ENCODE measurements at places on chromosomes 11 and 22.

GRCh38 chr11:110463153-110463552 lies 33.4 kb downstream of the FDX1 start:
- peak; percentile 18 for DNase-seq

GRCh38 chr11:10076458-10077141 lies 217.4 kb downstream of the SBF2 start:
- no peak for DNase-seq

- no peak for DNase-seq
These were observed 4.2 kb downstream of the FAR1 start for GRCh38 chr11:13672576-13673210.

- DNase-seq = no peak
These were observed 6.5 kb upstream of the PCF11 start for GRCh38 chr11:83150450-83150849.

DNA sequence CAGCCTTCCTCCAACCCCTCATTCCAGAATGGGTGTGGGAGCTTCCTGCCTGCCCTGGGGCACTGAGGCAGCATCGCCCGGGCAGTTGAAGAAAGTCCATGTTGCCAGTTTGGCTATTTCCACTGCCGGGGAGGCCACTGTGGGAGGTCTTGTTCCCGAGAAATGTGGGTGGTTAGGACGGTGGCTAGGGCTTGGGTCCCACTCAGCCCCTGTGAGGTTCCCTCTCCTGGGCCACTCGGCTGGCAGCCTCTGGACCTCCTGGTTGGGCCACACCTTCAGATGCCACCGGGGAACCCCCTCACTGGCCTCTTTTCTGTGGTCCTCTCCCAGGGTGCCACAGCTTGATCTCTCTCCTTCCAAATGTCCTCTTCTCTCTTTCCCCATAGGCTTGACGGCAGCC lies 5.1 kb upstream of the PPP6R3 start:
- no peak for DNase-seq

- no peak for DNase-seq
These were observed 18.3 kb upstream of the CCDC179 start for GRCh38 chr11:22878604-22879003.

GRCh38 chr11:93727985-93728791 lies 13.1 kb downstream of the TAF1D start:
- no peak for DNase-seq

GRCh38 chr11:111921541-111922230 lies 3.0 kb downstream of the C11orf52 start:
- no peak for DNase-seq

- DNase-seq = no peak
These were observed 13.1 kb upstream of the MS4A10 start for GRCh38 chr11:60771879-60772525.

GRCh38 chr11:32033067-32033466 lies 57.8 kb upstream of the RCN1 start:
- no peak for DNase-seq

DNA sequence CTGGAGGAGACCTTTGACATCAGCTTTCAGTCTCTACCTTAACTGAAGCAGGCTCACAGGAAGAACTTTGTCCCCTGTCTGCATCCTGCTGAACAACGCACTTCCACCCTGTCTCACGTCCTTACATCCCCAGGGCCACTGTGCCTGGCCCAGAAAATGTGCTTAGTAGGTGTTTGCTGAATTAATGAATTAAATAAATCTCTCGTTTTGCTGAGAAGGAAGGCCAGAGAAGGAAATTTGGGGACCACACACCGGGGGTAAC lies 54.3 kb upstream of the CREB3L1 start:
- DNase-seq = no peak

- DNase-seq = no peak
These were observed 166.3 kb upstream of the ARHGAP20 start for GRCh38 chr11:110878513-110878912.

DNA sequence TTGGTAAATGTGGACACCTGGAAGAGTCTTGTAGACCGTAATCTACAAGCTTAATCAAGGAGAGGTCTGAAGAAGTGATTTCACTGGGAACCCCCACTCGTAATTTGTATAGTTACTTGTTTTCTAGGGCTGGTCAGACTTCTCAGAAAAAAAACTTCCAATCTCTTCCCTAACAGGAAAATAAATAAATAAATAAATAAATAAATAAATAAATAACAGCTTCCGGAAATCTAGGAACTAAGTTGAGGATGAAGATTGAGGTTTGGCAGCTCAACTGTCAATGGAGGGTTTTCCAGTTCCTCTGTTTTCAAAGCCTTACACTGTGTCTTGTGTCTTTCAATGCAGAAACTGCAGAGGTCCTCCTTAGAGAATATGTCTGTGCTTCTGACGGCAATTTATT lies 17.7 kb upstream of the TYR start:
- DNase-seq = no peak

DNA sequence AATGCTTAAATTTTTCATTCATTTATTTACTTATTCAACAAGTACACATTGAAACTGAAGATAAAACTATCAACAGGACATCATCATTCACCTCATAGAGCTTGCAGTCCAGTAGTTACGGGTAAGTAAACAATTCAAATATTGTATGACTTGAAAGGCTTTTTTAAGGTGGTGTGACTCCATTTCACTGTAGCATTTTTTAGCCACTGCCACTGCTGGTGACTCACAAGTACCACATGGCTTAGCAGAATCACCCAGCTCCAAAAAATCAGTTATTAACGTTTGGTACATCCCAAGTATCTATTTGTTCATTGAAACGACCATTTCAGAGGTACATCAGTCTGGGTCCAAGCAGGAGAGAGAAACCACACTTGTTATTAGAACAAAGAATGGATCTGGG lies 427.9 kb upstream of the DDI1 start:
- DNase-seq = no peak

DNA sequence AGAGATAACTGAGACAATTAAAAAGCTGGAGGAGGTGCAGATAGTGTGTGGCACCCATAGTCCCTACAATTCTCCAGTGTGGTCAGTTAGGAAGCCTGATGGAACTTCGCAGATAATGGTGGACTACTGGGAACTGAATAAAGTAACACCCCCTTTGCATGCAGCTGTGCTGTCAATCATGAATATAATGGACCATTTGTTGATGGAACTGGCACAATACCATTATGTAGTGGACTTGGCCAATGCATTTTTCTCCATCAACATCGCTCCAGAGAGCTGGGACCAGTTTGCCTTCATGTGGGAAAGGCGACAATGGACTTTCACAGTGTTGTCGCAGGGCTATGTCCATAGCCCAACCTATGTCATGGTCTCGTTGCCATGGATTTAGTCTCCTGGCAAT lies 324.2 kb downstream of the TMEM135 start:
- DNase-seq = no peak

DNA sequence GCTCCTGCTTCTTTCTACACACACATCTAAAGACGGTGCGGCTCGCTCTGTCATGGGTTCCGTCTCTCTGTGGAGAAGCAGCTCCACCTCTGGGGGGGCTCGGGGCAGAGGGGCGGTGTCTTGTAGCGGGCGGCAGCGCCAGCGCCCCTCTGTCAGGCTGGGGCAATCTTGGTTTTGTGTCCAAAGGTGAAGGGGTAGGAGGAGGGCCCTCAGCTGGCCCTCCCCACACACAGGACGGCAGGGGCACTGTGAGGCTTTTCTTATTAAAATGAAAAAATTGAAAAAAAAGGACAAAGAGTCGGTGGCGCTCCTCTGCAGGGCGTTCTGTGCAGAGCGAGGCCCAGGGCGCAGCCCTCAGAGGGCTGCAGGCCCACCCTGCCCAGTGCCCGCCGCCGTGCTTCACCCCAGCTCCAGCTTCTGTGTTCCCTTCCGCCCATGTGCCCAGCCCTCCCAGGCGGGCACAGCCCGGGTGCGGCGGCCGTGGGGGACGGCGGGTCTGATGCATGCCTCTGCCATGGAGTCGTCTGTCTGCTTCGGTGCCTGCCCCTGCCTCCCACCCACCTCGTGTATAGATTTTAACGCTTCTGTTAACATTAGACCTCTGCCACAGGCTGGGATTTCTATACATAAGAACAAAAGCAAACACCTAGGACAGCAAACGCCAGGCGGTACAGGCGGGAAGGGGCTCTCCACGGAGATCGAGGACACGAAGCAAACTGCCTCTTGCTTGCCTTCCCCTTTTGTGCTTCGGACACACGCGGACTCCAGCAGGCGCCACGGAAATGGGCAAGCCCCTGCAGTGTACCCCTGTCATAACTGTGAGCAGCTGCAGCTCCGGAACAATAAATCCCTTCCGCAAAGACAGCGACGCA lies 24.5 kb downstream of the MOB2 start:
- DNase-seq = no peak

DNA sequence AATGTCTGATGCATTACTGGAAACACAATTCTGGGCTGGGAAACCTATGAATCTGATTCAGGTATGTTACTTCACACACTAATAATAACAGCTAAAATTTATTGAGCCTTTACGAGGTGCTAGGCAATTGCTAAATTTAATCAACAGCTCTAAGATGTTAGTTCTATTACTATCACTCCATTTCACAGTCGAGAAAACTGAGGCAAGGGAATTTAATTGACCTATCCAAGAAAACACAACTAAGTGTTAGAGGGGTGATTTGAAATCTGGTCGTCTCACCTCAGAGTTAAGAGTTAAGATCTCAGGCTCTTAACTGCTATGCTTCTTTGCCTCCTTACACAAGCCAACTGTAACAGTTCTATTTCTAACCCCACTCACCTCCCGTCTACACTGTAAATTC lies 8.8 kb downstream of the MAML2 start:
- no peak for DNase-seq

DNA sequence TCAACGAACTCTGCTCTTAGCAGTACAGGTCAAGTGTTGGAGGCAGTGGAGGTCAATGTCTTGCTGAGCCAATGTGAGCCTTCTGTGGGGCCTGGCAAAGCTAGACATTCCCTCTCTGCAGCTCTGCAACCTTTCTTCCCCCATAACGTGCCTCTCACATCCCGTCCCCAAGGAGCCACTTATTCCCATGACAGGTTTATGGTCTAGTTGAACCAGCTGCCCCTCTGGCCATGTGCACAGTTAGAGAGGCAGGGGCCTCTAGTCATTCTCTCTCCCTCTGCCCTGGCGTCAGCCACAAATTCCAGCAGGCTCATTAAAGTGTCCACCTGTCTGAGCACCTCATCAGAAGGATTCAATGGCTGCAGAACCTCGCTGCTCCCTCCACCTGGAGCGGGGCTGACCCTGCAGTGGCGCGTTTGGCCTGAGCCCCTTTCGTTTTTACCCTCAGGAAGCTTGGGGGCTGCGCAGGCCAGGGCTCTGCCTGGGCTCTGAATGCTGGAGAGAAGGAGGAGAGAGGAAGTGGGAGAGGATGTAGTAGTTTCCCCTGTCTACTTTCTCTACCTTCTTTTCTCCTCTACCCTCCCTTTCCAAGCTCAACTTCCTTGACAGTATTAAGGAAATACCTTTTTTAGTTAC lies 302.1 kb upstream of the B3GAT1 start:
- DNase-seq = no peak

DNA sequence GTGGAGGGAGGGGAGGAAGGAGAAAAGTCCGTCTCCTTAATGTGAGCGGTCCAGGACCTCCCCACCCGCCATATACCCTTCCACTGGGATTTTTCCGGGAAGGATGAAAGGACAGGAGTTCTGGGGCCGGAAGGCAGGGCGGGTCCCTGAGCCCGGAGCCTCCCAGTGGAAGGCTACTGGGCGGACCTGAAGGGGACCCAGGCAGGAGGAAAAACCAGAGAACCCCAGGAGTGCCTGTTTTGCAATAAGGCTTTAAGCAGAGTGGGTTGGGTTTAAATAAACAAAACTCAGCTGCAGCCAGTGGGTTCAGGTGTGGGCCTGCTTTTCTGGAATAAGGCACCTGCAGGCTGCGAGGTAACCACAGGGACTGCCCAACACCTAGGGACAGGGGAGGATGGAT lies 1.7 kb upstream of the CELSR1 start:
- DNase-seq = no peak

DNA sequence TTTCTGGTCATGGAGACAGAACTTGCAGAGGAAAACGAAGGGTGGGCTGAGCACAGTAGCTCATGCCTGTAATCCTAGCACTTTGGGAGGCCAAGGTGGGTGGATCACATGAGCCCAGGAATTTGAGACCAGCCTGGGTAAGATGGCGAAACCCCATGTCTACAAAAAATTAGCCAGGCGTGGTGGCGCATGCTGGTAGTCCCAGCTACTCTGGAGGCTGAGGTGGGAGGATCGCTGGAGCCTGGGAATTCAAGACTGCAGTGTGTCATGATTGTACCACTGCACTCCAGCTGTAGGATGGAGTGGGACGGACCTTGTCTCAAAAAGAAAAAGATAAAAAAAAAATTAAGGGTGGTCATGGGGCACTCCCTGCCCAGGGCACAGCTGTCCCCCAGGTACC lies 5.9 kb downstream of the SERPINH1 start:
- DNase-seq = no peak

DNA sequence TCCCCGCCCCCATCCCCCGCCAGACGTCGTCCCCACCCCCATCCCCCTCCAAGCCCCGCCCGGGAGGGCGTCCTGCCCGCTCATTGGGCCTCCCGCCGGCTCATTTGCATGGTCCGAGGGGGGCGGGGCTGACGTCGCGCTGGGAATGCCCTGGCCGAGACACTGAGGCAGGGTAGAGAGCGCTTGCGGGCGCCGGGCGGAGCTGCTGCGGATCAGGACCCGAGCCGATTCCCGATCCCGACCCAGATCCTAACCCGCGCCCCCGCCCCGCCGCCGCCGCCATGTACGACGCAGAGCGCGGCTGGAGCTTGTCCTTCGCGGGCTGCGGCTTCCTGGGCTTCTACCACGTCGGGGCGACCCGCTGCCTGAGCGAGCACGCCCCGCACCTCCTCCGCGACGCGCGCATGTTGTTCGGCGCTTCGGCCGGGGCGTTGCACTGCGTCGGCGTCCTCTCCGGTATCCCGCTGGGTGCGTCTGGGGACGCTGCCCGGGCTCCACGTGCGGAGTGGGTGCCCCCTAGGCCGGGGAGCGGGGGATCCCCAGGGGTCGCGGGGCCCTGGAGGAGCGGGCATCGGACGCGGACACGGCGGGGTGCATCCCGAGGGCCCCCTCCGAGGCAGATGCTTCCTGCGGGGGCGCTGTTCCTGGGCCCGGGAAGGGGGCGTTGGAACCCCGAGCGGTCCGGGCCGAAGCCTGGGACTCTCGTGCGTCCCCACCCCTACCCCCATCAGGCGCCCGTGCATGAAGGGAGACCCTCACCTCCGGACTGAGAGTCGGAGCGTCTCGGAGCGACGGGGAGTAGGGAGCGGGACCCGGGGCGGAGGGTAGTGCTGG lies at the start of gene PNPLA3:
Gene PNPLA3 (plus strand): TSS at position 175 of the 834 bp plus-strand sequence. CDS start 107 bp downstream, at position 282.
- DNase-seq = peak; percentile 83

Data from NCI-H1930 (cell line).